NCI-H774 (cell line): ENCODE measurements at places on chromosomes 11 and 22.

DNA sequence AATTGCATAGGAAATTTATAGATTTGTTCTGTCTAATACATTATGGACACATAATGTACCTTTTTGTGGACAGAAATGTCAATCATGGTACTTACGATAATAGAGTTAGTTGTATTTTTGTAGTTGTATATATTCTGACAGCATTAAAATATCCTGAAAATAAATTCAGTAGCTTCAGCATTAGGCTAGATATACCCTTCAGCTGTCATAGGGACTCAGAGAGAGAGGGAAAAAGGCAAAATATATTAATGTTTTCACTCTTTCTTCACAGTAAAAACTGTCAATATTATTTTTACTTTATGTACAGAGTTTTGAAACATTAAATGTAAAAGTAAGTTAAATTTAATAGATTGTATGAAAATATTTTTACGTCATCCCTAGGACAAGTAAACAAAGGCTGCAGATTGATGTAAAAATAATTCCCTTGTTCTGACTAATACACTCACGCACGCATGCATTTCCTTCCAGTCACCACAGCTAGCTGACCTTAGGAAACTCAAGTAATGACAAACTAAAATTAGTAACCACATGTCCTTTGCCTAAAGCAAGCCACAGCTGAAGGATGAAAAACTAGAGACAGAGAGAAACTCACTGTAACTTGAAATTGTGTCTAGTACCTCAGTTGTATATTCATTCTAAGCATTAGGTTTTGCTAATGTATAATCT lies 104.7 kb upstream of the CARD18 start:
- DNase-seq, result no peak

DNA sequence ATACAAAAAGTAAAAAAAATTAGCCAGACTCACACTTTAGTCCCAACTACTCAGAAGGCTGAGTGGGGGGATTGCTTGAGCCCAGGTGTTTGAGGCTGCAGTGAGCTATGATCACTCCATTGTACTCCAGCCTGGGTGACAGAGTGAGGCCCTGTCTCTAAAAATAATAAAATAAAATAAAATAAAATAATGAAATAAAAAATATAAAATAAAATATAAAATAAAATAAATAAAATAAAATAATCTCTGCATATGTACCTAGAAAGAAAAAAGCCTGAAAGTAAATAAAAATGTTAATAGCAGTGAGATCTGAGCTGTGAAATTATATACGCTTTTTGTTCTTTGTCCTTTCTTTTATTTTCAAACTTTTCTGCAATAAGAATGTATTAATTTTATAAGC lies 17.1 kb upstream of the LRP5 start:
- DNase-seq, result no peak

DNA sequence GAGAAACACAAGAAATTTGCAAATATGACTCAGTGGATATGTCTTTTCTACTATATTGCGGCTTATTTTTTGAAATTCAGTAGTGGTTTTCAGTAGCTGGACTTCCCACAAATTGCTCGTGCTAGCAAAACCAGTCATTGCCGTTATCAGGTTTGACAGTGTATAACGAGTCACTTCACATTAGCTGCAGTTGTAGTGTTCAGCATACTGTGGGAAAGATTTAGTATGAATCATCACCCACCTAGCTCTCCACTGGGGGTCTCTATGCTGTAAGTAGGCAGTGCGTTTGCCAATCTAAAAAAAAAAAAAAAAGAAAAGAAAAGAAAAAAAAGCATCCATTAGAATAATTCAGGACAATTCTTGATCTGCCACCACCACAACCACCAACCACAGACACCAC lies 1318.9 kb downstream of the LRRC4C start:
- DNase-seq, result no peak

- DNase-seq, result no peak
These were observed 92.2 kb downstream of the BRD1 start for GRCh38 chr22:49735411-49735900.

DNA sequence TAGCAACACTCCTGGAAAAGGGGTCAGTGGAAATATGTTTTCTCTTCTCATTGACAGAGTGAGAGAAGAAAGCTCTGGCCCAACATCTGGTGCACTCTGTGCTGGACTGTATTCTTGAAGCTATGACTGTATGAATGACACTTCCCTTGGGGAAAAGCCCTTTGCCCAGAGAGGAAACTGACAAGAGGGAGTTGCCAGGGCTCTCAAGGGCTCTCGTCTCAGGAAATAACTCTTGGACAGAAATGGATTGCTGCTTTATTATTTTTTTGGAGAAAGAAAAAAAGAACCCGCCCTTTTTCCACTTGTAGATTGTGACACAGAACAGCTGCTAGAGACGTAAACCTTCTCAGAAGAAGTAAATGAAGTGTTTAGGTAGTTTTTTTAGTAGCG lies 11.4 kb downstream of the ETS1 start:
- no peak for DNase-seq

DNA sequence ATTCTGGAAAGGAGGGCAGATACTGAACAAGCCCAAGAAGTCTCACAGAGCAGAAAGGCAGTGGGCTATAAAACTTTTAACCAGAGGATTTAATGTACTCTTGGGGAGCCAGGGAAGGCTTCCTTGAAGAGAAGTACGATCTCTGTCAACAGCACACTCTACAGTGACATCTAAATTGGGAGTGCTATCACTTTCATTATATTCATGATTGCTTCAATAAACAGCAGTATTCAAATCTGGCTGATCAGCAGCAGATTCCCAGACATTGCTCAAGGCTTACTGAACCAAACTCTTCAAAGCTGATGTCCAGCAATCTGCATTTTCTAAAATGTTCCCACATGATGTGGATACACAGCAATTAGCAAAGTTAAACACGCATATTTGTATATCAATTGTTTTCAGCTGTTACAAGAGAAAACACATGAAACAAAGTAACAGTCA lies 44.2 kb downstream of the SYTL2 start:
- DNase-seq, result no peak

- DNase-seq, result no peak
These were observed 56.3 kb upstream of the ZBTB44 start for GRCh38 chr11:130370845-130371590.

DNA sequence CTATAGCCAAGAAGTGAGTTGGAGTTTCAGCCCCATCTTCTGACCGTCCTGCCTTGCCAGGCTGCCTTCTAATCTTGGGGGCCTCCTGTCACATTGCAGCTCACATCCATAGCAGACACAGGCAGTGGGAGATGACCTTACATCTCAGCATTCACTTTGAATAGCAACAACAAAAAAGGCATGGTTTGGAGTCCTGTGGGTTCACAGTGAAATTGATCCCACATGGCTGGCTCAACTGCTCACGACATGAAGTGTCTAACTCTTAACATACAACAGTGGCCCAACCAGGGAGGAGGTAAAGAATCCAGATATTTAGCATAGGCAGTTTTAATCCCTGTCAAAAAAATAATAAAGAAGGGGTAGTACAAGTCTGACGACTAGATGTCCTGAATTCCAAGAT lies 38.1 kb downstream of the DBX1 start:
- DNase-seq, result no peak

GRCh38 chr11:72642884-72643522 lies 31.2 kb downstream of the PDE2A start:
- DNase-seq, result peak; percentile 35

DNA sequence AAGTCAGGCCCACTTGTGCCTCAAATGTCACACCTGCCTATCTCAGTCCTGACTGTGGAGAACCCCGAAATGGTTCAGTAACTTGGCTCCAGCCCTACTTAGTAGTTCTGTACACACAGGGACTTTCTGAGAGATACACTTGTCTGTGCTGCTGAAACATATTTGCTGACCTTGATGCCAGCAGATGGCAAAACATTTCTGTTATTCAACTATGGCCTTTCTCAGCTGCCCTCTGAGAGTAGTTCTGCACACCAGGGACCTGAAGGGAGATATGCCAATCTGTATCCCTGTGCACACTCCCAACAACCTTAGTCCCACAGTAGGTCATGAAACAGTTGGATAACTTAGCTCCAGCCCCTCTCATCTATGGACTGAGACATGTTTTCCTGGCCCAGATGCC lies 1651.5 kb downstream of the LRRC4C start:
- DNase-seq, result no peak

DNA sequence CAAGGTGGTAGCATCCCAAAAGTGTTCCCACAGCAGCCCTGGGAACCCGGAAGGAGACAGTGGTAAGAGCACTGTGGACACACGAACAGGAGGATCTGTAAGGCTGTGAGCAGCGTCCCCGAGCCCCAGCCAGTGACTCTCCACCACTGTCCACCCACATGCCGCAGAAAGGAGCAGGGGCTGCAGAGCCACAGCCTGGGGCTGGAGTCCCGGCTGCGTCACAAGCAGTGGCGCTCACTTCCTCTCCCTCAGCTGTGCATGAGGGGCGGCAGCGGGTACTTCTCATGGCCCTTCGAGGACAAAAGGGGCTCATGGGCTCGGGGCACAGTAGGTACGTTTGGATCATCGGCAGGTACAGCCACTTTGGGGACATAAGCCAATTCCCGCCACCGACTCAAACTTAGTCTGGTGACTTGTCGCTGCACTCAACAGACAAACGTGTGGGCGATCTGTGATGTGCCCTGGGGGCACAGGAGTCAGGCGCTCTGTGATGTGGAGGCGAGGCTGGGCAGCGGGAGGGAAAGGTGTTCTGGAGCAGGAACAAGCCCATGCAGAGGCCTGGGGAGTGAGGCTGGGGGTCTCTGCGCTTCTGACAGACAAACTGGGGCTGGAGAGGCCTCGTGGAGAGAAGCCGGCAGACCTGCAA lies 68.5 kb downstream of the SCUBE1 start:
- no peak for DNase-seq

DNA sequence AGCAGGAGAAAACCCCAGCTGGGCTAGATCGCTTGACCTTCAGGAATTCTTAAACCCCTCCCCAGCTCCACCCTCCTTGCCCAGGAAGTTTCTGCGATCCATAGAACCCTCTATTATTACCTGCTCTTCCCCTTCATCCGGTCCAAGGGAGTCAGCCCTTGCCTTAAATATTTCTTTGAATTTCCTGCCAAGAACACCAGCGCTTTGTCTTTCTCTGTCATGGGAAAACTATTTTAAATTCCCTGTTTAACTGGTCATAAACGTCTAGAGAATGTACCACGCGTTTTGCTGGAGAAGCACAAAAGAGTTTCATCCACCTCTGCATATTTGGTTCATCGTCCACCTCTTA lies 496 bp upstream of the TRAF6 start:
- no peak for DNase-seq

GRCh38 chr22:49047447-49047846 lies 780.2 kb downstream of the BRD1 start:
- DNase-seq, result no peak

GRCh38 chr11:61512435-61512834 lies 3.9 kb downstream of the LRRC10B start:
- DNase-seq, result peak; percentile 64

- DNase-seq, result no peak
These were observed 10.1 kb downstream of the AIP start for GRCh38 chr11:67492801-67493547.

- no peak for DNase-seq
These were observed 32.2 kb downstream of the P4HA3 start for GRCh38 chr11:74279256-74279655.

- no peak for DNase-seq
These were observed 19.7 kb downstream of the ALG9 start for GRCh38 chr11:111851636-111852035.

- DNase-seq, result no peak
These were observed 9.1 kb upstream of the P4HA3 start for GRCh38 chr11:74320538-74320937.

GRCh38 chr22:42344361-42344905 lies 74.0 kb upstream of the TCF20 start:
- DNase-seq, result no peak
